ENCODE measurements at places on chromosomes 12 and 14.

DNA sequence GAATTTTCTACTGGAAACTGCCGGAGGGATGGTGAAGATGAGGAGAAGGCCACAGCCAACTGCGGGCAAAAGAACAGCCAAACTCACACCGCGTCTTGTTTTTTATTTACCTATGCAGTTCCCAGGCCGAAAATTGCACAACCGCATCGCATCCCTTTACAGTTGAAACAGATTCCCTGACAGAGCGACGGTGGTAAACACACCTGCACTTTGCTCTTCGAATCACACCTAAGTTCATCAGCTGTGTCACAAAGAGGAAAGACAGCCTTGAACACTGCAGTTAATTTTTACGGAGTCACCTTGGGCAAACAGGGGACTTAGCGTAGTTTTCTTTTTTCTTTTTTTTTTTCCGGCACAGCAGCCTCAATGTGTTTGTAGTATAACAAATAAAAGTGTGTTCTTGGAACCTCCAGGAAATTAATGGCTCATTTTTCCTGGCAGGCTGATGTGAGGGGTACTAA, 272.0 kb upstream of the DIO3 start:
- no peak for DNase-seq

- no peak for DNase-seq
Observed at GRCh38 chr12:127414636-127415035, 852.3 kb upstream of the TMEM132C start.

DNA sequence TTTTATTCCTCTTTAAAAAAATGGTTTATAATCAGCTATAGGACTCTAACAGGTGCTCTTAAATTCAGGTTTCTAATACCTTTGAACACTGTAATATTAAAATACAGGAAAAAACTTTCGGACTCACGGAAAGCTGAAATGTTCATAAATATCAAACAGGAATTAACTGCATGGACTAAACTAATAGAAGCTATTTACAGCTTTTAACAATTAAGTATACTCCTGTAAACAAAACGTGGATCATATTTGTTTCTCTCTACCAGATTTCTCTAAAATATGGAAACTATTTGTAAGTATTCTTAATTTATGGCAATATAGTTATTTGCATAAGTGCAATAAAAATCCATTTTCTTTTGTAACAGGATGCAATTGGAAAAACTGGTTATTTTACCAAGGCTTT, 108.9 kb upstream of the RESF1 start:
- no peak for DNase-seq

GRCh38 chr12:116213014-116213413, 64.5 kb downstream of the MED13L start:
- DNase-seq: no peak

GRCh38 chr14:91108941-91109611, 4.8 kb upstream of the DGLUCY start:
- peak; percentile 8 for DNase-seq

- DNase-seq: no peak
Observed at GRCh38 chr12:91940826-91941570, 204.6 kb downstream of the BTG1 start.
